EL (cell line): ENCODE measurements at places on chromosomes 6 and 20.

DNA sequence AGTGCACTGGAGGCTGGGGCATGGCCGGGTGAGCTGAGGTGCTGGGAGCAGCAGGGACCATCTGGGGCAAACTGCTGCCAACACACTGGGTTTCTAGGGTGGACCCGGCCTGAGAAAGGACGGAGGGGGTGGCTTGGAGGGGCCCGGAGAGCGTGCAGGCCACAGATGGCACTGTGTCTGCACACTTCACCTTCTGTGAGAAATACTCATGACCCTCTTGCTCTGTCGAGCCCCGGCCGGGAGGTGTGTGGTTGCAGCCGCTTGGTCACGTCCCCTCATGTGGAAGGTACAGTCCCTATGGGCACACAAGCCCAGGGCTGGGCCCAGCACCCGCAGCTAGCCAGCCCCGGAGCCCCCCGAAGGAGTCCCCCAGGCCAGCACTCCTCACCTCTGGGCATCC, 59.7 kb downstream of the RBM38 start:
- no peak for DNase-seq

DNA sequence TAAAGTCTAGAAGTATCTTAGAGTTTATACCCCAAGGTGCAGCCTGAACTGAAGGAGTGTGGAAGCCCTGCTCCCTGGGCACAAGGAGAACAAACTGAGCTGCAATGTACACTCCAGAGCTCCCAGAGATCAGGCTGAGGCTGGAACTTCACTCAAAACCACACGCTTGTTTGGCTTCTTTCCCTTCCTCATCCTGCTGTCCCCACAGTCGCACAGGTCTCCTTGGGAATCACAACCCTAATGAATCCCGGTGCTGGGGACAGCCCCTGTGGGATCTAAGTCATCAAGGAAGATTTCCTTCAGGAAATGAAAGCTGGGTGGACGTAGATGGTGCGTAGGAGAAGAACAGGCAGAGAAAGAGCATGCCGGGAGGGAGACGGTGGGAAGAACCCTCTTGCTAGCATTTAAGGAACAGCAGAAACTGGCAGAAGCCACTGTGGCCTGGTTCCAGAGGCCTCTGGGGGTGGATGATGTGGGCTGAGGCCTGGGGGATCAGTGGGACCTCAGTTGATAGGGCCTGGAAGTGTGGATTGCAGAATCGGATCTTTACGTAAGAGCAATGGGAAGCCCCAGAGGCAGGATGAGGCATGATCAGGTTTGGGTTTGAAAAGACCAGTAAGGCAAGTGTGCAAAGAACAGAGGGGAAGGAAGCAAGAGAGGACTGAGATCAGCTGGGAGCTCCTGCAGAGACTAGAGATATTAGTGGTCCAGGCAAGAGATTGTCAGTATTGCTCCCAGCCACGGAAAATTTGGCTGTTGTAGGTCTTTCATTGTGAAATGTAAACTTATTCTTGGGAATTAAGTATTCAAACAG, 21.4 kb downstream of the CYP24A1 start:
- DNase-seq = no peak

DNA sequence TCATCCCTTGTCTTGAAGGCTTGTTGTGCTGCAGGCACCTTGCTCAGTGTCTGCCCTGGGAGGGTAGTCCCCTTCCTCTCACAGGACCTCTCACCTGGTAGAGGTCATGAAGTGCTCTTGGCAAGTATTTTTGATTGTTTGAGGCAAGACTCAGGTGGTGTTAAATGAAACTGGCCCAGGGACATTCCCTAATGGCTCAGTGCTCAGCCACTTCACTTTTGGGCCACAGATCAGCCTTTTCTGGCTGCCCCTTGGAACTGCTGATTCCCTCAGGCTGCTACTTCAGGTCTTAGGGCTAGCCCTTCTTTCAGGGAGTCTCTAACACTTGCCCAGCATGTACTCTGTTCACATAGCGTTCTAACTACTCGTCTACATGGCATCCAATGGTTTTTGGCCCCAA, 111.3 kb downstream of the RNF144B start:
- no peak for DNase-seq

DNA sequence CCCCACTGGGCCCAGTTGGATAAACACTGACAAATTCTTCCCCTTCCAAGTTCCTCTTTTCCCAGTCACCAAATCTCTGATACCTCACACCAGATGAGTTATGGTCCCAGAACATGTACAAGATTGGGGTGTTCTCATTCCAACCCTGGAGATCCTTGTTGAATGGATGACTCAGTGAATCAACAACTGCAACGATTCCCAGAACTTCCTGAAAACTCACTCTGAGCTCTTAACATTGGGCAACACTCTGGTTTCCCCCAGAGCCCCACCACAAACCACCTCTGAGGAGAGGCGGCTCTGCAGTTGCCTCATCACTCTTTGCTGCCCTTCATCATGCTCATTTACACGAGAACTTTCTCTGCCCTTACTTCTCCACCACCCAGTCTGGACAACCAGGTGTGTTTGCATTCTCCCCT, 115.2 kb downstream of the MRPL14 start:
- DNase-seq = peak; percentile 98

DNA sequence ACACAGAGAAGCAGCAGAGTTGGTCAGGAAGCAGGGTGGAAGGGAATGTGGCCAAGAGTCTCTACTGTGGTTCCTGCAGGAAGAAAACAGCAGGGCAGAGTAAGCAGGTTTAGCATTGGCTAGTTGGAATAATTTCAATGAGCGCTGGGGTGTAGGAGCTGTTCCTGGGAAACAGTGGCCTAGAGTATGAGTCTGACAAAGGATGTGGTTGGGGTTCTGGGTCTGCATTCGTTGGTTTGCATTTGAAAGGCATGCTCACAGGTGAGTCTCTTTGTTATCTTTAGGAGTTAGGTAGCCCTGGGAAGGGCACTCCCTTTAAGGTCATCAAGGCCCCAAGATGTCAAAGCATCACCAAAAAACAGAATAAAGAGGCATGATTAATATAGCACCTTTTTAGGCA, 911.6 kb upstream of the SLC35B3 start:
- no peak for DNase-seq

DNA sequence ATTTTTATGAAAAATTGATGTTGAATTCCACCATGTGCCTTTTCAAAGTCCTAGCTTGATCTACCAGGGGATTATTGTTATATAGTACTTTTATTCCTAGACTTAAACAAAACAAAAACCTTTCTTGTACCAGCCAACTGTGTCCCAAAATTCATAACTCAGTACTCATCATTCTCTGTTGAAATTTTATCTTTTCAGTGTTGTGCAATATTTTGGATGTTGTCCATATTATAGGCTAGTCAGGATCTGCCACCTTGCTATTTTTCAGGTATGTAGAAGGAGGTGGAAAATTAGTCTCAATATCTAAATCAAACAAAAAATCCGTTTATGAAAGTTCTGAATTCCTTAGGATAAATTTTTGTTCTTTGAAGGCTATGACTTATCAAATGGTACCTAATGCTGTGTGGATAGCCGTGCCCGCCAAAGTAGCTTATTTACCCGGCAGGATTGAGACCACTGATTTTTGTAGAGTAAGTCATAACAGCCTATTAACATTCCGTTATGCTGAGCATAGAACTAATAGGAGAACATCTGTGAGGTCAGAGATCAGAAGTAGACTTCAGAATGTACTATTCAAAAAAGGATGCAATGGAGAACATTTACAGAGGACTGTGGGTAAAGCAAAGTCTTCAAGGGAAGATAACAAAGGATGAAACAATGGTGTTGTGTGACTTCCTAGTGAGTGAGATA, 304.7 kb downstream of the SOX4 start:
- DNase-seq = peak; percentile 79

- no peak for DNase-seq
Measured at GRCh38 chr20:11158589-11158988, 484.8 kb upstream of the JAG1 start.

DNA sequence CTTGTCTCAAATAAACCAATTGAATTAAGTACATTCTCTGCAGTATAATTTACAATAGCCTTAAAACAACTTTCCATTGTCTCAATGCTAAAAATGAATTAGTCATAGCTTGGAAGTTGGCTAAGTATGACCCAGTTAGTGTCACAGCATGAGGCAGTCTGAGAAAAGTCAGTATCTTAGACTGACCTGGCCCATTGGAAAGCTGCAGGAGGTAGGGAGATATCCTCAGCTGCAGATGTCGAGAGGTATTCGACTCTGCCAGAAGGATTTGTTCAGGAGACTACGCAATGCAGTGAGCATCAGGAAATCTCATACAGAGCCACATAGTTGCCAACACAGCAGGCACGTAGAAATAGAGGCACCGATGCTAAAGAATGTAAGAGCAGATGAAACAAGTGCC, 350.9 kb upstream of the NRSN1 start:
- no peak for DNase-seq

GRCh38 chr20:50242863-50243609, 52.4 kb downstream of the CEBPB start:
- DNase-seq = no peak

DNA sequence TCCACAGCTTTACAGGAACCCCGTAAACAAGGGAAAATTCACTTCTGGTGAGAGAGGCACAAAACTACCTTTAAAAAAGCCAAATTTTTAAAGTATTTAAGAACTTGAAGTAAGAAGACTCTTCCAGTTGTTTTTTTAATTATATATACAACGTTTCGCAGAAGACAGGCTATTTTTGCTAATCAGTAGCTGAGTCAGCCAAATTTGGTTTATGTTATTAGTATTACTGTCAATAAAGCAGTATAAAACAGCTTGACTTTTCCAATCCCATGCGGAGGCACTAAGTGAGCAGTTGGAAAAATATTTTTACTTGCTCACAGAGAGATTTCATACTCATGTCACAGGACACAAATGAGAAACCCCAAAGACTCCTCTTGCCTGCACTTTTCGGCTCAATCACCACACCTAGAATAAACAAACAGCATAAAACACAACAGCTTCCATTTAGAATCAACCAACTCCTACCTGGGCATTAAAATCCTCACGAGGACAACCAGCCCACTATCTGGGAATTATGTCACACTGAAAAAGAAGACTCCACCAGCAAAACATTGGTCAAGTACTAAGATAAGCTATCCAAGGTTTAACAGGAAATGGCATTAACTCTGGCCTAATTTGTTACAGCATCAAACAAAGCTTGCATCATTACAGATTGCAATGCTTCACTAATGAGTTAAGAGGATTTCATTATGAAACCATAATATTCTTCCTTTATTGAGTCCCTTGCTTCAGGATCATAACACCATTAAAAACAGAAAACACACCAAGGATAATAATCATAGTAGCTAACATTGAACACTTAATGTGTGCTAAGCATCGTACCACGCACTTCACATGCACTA, 26.3 kb downstream of the ELOVL5 start:
- DNase-seq = peak; percentile 30

DNA sequence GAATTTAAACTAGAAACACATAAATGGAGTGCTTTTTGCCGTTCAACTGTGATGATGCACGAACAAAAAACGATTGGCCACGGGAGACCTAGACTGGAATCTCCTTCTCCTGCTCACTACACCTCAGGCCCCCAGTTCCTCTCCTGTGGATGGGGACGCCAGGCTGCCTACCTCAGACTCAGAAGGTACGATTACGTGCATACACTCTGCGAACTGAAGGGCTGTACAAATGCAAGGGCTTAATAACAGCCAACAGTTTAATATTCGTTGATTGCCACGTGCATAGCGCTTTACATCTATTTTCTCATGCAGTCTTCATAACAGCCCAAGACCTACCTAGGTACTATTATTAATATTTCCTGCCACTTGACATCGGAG, 495 bp upstream of the ARMC2 start:
- DNase-seq = no peak

DNA sequence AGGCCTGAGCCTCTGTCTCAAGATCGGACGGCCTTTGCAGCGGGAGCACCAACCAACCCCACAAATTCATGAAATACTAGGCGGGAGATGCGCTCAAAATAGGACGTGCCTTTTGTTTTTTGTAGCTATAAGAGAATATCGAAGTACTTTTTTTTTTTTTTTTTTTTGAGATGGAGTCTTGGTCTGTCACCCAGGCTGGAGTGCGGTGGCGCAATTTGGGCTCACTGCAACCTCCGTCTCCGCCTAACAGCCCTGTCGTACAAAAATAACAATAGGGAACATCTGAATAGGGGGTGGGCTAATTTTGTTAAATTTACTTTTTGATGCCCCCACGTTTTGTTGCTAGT, 5.9 kb upstream of the TUBB2A start:
- no peak for DNase-seq

GRCh38 chr6:20866036-20866435, 331.8 kb downstream of the CDKAL1 start:
- DNase-seq = no peak

GRCh38 chr6:37776566-37776965, 43.0 kb upstream of the ZFAND3 start:
- no peak for DNase-seq

GRCh38 chr6:113115196-113115595, 741.9 kb upstream of the MARCKS start:
- DNase-seq = no peak

GRCh38 chr20:1950836-1951235, 43.0 kb downstream of the PDYN start:
- no peak for DNase-seq

GRCh38 chr6:154686162-154686561, 47.1 kb upstream of the SCAF8 start:
- no peak for DNase-seq

DNA sequence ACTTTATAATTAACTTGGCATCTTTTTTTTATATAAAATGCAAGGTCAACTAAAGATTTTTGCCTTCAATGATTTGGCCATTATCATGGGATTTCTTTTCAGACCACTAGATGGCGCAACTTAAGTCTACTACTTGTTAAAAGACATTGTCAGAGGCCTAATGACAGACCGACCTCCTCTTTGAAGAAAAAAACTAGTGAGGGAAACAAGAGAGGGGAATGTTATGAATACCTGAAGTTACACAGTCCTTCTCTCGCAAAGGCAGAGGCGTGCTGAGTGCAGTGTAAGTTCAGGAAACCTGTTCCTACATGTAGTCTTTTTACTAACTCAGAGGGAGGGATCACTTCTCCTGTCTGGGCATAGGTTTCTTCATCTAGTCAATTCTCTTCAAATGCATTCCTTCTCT, 9.3 kb downstream of the TRAPPC3L start:
- DNase-seq = peak; percentile 70

DNA sequence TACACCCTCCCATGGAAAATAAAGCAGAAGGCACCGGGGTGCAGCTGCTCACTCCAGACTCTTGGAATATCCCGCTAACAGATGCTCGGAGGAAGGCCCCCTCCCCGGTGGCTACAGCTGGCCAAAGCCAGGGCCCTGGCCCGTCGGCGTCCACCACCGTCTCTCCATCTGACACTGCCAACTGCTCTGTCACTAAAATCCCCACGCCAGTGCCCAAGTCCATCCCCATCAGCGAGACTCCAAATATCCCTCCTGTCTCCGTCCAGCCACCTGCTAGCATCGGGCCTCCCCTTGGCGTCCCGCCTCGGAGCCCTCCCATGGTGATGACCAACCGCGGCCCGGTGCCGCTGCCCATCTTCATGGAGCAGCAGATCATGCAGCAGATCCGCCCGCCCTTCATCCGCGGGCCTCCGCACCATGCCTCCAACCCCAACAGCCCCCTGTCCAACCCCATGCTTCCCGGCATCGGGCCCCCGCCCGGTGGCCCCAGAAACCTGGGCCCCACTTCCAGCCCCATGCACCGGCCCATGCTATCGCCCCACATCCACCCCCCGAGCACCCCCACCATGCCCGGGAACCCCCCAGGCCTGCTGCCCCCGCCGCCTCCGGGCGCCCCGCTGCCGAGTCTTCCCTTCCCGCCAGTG, 143.9 kb downstream of the SOBP start:
- no peak for DNase-seq
